ENCODE measurements at places on chromosomes 4 and X.

GRCh38 chr4:141705048-141705746 is 68.8 kb downstream of the IL15 start:
- no peak for DNase-seq

DNA sequence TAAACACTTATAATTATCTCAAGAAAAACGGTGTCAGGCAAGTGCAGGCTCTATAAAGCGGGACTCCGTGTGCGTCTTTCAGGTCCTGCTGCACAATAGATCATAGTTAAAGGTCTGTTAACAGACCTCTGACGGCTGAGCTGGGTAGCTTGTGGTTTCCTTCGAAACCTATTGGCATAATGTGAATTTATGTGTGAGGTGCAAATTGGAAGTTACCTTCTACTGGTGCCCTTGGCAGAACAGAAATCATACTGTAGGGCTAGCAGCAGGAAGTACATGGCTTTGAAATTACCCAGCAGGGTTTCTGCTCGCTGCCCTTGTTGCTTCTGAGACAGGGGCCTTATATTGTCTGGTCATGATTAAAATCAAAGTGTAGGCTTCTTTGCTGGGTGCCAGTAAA is 216.4 kb upstream of the HAND2 start:
- DNase-seq, result no peak

DNA sequence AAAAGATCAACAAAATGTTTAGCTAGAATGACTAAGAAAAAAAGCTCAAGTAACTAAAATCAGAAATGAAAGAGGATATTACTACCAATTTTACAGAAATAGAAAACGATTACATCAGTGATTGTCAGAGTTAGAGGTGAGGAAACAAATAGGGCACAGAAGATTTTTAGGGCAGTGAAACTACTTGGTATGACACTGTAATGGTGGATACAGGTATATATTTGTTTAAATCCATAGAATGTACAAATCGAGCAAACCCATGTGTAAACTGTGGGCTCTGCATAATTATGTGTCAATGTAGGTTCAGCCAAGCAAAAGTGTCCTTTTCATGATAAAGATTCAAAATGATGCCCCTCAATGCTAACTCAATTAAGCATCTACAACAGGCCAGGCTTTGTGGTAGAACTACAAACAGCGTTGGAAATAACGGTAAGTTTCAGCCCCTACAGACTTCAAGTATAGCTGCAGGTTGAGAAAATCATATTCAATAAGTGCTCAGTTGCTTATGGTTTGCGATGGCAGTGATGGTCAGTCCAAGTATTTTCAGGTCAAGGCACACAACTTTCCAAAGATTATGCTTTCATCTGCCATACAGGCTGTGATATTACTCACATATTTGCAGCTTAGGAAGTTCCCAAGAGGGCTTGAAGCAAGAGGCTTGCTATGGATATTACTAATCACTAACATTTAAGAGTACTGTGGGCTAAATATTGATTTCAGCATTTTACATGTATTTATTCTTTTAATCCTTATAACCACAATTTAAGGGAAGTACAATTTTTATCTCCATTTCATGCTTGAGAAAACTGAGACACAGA is 158.6 kb downstream of the TET2 start:
- DNase-seq, result no peak

GRCh38 chr4:140092094-140092851 is 61.7 kb downstream of the MAML3 start:
- peak; percentile 64 for DNase-seq

- no peak for DNase-seq
These were observed 223.0 kb downstream of the MID1 start for GRCh38 chrX:10397349-10397748.

Data from Caco-2 (cell line).